Fibroblast of pulmonary artery (primary cell): ENCODE measurements at places on chromosomes 5 and 9.

- DNase-seq: no peak
Observed at GRCh38 chr5:17229313-17229712, 11.9 kb downstream of the BASP1 start.

DNA sequence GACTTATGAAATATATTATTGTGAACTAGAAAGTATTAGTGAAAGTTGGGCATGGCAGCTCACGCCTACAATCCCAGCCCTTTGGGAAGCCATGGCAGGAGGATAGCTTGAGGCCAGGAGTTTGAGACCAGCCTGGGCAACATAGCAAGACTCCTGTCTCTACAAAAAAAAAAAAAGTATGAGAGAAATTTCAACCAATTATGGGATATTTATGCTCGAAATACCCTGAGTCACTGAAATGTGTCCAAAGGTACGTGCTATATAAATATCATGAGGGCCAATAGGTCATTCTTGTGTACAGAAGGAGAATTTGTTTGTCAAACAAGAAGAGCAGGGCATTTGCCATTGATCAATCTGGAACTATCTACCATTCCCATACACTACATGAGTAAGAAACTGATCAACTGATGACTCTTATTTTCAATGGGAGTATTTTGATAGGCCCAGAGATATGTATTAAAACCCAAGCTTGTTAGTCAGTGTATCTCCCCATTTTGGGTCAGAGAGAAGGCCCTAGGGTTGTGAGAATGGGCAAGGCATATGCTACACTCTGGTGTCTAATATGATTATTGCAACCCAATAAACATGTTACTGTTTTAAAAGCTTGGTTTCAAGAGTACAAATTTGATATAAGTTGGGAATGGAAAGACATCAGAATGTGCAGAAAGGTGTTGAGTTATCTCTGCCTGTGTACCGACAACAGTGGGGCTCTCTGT is 21.7 kb upstream of the HOMER1 start:
- DNase-seq: no peak

DNA sequence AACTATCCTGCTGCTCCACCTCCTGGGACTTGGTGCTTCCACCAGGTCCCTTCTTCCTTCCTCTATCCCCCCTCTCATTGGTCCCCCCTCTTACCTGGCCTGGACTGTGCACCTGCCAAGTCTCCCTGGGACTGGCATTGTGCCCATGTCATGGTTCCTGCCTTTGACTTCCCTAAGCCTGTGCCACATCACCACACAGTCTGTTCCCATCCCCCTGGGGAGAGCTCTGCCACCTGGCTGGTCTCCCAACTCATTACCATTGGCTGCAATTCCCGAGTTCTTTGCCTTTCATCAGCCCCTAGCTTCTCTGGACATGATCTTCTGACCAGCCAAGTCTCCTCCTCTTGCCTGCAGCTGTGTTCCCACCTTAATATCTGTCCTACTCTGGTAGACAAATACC is 180.3 kb downstream of the SREK1 start:
- DNase-seq: no peak

DNA sequence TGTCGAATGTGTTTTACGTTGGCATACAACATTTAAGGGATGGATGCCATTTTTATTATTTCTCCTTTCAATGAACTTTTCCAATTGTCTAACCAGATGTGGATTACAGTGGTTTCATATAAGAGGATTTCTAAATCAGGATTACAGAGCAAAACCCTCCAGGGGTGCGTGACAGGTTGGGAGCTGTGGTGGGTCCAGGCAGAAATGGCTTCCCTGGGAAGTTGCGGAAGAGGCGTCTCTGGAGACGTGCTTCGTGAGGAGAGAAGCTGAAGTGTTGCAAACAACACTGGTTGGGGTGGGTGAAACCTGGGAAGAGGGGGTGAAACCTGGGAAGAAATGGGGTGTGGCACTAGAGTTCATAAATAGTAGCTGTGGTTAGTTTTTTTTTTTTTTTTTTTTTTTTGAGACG is 4.5 kb upstream of the RPL26L1 start:
- no peak for DNase-seq

DNA sequence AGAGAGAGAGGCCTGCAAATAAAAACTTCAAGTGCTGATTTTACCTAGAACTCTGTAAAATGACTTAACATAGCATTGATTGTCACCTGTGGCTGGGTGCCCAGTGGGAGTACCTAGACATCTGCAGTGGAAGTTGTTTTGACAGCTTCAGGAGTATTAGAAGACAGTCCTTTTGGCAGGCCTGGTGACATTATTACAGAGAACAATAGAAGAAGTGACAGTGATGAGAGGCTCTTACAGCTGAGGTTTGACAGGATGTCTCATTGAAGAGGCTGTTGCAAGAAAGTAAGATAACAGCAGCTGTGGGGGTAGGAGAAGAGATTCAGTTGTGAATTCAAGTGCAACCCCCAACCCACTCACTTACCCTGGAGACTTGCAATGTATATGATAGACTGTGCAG is 27.9 kb upstream of the MUSK start:
- peak; percentile 57 for DNase-seq

GRCh38 chr5:178460174-178460573 is 130.0 kb downstream of the COL23A1 start:
- no peak for DNase-seq

DNA sequence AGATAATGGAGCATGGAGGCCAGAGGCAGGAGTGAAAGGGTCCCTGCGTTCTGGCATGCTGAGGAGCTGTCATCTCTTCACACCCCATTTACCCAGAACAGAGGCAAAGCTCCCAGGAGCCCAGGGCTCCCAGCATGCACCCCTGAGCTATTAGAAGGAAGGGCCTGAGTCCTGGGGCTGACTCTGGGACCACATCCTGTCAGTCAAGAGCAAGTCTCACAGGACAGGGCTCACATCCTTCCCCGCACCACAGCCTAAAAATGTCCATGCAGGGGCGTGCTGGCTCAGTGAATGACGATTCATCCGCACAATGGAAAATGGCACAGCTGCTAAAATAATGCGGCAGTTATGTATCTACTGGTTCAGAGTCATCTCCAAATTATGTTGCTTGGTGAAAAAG is 31.4 kb downstream of the CAMK2A start:
- no peak for DNase-seq

- DNase-seq: no peak
Observed at GRCh38 chr9:63817622-63818518, 1467.1 kb downstream of the FOXD4L5 start.

DNA sequence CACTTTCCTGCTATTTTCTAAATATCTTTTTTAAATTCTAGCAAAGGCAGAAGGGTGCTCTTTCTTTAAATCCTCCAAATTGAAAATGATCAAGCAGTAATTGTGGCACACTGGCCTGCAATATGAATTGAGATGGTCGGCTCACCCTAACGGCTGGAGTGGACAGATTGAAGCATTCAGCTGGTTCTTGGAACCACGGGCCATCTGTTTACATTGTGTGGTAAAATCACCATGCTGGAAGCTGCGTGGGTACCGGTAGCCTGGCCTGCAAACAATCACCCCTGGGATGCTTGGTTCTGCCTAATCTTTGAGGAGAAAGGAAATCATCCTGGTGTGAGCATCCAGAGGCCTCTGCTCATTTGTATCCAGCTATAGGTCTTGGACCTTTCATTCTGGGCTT is 289.3 kb downstream of the ZNF608 start:
- no peak for DNase-seq

DNA sequence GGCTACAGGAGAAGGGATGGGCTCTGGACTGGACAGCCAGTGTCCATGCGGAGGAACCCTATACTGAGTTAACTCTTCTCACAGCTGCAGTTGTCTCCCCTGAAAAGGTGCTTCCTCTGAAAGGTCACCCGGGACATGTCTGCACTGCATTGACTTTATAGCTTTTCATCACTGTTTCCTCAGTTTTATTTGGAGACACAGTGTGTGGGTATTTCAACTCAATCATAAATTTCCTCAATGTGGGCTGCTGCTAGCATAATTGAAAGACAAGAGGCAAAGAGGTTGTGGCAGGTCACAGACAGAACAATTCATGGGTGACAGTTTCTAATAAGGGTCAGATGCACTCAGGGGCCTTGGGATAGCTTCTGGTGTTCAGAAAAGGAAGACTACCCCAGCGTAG is 336.8 kb downstream of the KDM4C start:
- no peak for DNase-seq

DNA sequence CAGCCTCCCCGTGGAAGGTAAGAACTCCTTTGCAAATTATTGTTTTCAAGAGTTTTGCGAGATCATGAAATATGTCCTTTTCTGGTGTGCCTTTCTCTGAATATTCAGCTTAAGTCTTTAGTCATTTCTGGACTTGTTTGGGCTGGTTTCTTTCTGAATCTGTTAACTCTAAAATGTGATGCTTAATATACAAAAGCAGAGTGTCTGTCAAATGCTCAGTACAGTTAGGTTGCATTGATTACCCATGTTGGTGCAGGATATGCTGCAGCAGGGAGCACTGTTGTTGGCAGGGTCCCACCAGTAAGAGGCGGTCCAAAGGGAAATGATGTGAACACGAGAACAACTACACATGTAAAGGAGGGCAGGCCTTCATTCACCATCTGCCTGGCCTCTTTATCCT is 47.7 kb downstream of the SPTAN1 start:
- no peak for DNase-seq

- DNase-seq: no peak
Observed at GRCh38 chr5:35821513-35821912, 35.2 kb upstream of the IL7R start.

DNA sequence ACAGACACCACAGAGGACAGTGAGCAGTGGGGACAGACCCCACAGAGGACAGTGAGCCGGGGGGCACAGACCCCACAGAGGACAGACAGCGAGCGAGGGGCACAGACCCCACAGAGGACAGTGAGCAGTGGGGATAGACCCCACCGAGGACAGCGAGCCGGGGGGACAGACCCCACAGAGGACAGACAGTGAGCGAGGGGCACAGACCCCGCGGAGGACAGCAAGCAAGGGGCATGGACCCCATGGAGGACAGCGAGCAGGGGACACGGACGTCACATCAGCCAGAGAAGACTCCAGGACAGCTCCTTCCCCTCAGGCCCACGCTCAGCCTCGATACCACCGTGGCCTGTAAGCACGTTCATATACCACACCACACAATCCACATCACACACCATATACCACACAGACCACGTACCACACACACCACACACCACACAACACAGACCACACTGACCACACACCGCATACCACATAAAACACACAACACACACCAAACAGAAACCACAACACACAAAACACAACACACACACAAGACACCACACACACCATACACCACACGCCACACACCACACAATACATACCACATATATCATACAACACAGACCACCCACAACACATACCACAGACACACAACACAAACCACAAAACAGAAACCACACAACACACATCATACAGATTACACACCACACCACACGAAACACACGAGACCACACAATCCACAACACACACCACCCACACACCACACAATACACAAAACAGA is 5.2 kb upstream of the ZDHHC11 start:
- no peak for DNase-seq

- no peak for DNase-seq
Observed at GRCh38 chr5:137800700-137801411, 46.7 kb upstream of the HNRNPA0 start.

DNA sequence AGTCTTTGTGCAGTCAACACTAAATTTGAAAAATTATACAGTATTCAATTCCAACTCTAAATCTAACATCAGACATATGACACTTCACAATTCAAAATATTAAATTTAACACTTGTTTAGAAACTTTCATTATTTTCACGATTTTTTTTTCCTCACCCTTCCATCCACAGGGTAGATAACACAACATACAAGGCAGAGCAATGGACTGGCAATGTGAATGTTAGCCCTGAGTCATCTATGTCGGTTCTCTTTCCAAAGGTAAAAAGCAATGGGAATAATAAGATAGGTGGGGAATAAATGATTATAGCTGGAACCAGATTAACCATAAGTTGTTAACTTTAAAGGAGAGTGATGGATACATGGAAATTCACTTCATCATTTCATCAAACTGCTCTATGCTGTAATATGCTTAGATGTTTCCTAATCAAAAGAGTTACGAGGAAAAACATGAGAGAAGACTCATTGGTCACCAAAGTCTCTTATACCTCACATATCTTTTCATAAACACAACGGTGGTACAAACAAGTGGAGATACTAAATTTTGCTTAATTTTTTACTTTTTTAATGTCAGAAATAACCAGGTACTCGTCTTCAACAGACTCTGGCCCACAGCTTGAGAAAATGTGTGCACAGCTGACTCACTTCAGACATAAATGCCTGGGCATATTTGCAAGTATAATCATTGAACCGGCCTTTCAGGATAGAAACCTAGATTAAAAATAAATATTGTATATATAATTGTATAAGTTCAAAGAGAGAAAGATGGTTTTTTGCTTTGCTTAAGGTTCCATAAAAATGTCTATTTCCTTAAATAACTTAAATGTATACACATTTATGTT is 23.0 kb downstream of the RFX3 start:
- no peak for DNase-seq

GRCh38 chr9:92563116-92564100 is 27.6 kb upstream of the ECM2 start:
- peak; percentile 19 for DNase-seq

GRCh38 chr9:13144166-13144775 is 135.2 kb downstream of the MPDZ start:
- DNase-seq: no peak

DNA sequence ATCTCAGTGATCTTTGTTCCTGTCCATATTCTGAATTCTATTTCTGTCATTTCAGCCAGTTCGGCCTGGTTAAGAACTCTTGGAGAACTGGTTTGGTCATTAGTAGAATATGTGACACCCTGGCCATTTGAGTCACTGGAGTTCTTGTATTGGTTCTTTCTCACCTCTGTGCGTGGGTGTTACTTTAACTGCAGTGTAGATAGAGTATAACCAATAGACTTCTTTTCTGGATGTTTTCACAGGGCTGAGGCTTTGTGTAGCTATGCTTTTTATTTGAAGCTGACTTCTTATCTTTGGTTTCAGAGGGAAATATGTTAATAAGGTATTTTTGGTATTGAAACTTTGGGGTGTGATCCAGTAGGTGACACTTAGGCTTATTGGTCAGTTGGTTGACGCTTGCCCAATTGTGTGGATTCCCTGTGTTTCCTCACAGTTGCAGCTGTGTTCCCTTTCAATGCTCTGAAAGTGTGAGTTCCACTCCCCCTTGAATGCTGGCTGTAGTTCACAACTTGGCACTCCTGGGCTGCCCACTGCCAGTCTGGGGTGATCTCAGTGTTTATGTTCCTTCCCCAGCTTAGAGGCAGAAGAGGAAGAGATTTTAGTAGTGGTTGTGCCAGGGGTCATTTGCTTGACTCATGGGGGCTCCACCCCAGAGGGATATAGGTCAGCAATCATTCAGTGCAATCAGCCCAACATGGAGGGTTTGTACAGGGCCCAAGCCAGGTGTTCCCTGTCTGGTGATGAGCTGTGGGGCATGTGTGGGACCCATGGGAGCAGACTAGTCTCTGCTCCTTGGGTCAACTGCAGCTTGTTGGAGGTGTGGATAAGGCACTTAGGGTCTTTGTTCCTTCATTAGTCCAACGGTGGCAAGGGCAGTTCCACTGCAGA is 34.9 kb upstream of the TEK start:
- peak; percentile 31 for DNase-seq

- no peak for DNase-seq
Observed at GRCh38 chr5:179973391-179973790, 65.7 kb upstream of the TBC1D9B start.

- DNase-seq: no peak
Observed at GRCh38 chr5:85441156-85441555, 1056.5 kb upstream of the EDIL3 start.
